H1 (cell line): ENCODE measurements at places on chromosomes 5 and 9. TPM values are rescaled to one million over a fixed set of nuclear protein-coding genes. Genes with fewer than 3 reads are reported as not detected.

DNA sequence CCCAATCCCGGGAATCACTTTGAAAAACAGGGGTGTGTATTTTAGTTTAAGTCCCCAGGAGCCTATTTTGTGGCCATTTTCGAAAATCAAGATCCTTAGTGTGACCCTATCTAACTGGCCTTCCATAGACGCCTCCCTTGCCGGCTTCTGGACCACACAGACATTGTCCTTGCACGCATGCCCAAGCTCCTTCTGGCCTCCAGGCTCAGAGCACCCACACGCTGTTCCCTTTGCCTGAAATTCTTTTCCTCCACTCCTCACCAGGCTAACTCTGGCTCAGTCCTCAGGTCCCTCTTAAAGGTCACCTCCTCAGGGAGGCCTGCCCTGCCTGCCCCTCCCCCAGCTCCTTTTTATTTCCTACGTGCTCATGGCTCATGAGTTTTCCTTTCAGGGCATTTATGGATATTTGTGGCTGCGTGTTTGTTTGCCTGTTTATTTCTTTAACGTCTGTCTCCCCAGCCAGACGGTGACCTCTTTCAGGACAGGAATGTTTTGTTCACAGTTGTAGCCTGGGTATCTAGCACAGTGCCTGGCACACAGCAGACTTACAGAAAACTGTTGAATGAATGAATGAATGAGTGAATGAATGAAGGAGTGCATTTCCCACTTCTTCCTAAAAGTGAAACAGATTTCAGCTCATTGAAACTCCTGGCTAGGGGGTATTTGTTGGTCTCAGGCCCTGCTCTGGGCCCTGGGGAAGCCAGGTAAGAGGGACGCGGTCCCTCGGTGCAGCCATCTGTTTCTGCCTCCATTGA, 79.1 kb upstream of the IER5L start:
- no peak for DNase-seq

DNA sequence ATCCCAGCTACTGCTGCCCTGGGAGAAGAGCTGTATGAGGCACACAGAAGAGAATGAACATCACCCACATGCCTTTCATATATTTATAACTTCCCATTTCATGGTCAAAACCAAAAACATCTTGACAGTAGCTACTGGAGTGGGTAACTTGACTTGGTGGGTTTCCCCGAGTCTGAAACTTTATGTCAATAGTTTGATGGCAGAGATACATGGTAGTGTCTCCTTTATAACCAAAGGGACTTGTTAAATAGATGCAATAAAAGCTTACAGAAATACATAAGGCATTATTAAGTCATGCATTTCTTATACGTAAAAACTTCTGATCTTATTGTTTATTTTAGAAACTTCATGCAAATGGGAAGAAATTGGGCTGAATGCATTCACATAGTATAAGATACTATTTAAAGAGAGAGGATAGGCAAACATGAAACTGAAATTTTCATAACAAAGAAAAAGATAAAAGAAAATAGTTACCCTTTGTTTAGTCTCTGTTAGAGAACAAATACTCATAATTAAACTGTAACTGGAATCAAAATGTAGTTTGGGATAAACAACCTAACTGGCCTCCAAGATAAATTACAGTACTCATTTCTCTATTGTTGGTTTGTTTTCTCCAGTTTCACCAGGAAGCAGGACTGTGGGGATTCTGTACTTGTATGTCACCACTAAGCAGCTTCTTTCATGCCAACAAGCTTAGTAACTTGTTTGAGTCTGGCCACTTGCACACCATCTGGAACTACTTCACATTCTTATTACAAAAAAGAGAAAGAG, 459.3 kb upstream of the MEF2C start:
- no peak for DNase-seq

PCSK1 gene
- polyA plus RNA-seq = 0.97 and 1.3 TPM in 2 replicates

CDC25C gene
- polyA plus RNA-seq = 12.1 and 18.4 TPM in 2 replicates

CEL gene
- polyA plus RNA-seq = 1.8 and 2.7 TPM in 2 replicates
